ENCODE measurements at places on chromosomes 1 and 21.
A peak's percentile ranks its signal among the peaks of the same experiment; 100 is the strongest.

- DNase-seq: no peak
Measured at GRCh38 chr1:20123722-20124455, 4.6 kb upstream of the PLA2G2D start.

DNA sequence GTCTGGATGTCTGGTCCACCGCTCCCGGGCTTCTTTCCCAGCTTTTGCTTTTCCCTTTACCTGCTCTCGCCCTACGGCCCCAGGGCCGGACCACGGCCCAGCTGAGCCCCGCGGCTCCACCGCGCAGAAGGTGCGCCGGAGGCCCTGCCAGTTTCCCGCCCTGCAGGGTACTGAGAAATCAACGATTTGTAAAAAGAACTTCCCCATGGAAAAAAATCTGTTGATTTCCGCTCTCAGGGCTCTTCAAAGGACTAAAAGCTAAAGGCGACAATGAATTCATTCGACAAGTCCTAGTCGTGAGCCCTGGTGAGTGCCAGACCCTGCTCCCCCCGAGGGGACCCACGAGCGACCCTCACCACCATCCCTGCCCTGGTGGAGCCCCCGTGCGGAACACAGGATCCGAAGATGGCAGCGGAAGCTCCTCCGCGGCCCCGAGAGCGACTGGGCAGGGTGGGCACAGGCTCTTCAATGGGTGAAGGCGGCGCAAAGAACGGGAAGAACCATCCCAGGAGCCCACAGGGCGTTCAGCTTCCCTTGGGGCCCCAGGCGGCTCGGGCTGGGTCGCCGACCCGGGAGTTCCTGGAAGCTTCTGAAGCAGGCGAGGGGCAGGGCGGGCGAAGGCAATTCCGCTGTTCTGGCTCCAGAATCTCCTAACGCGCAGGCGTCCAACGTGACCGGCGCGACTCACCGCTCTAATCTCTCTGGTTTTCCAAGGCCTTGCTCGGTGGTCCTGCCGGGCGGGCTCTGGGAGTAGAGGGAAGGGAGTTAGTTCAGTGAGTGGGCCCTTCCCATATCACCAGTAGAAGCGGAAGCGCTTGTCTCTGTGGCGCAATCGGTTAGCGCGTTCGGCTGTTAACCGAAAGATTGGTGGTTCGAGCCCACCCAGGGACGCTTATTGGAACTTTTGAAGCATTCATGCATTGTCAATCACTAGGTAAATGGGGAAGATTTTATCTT is 6.6 kb upstream of the RNU1-2 start:
- peak; percentile 41 for DNase-seq

DNA sequence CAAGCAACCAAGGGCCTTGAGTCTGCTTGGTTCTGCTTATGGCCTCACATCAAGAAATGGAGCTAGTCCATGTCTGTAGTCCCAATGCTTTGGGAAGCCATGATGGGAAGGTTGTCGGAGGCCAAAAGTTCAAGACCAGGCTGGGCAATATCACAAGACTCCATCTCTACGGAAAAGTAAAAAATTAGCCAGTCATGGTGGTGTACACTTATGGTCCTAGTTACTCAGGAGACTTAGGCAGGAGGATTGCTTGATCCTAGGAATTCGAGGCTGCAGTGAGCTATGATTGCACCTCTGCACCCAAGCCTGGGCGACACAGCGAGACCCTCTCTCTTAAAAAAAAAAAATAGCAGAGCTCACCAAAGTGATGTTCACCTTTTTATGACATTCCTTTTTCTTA is 80.1 kb upstream of the DNAJC6 start:
- no peak for DNase-seq

- DNase-seq: no peak
Measured at GRCh38 chr1:162666006-162666645, 33.9 kb downstream of the DDR2 start.
